Cardiac fibroblast (primary cell): ENCODE measurements at places on chromosomes 4 and X.

- no peak for DNase-seq
Measured at GRCh38 chrX:127030016-127030748, 210.7 kb downstream of the PRR32 start.

DNA sequence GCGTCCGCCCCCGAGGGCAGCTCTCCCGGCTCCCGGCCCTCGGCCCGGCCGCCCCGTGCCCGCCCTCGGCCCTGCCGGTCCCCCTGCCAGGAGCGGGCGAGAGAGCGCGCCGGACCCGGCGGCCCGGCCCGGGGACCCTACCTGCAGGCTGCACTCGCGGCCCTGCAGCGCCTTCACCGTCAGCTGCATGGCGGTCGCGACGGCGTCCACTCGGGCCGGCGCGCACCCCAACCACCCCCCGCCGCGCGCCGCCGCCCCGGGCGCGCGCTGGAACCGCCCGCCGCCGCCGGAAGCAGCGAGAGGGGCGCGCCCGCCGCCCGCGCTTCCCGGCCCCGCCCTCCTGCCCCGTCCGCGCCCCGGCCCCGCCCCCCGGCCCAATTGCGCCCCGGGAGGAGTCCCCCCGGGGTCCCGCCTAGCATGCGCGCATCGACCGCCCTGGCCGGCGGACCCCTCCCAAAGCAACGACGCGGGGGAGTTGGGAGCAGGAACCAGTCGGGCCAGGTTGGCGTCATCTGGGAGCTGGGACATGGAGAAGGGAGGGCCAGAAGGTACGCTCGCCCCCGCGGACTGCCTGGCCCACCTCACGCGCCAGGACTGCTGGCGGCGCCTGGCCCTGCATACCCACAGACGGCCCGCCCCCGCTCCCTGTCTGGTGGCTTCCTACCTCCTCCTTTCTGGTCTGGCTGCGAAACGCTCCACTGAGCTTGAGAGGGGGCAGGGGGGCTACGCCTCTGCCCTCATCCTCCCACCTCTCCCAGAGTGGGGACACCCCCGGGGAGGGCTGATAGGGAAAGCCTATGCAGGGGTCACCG, at the start of gene UBL4A:
Gene UBL4A (minus strand): TSS at position 220 of the 812 bp plus-strand sequence. CDS start 31 bp downstream, at position 189.
- peak; percentile 36 for DNase-seq

- DNase-seq, result peak; percentile 56
Measured at GRCh38 chrX:39869846-39870601, 227.7 kb downstream of the BCOR start.

DNA sequence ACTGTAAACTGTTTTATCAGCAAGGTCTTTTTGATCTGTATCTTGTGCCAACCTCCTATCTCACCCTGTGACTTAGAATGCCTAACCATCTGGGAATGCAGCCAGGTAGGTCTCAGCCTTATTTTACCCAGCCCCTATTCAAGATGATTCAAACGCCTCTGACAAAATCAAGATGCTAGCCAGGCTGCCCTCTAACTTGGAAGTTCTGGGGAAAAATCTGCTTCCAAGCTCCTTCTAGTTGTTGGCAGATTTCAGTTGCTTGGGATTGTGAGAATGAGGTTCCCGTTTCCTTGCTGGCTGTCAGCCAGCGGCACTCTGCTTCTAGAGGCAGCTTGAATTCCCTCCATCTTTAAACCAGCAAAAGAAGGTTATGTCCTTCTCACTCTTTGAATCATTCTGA, 34.7 kb downstream of the LUZP4 start:
- DNase-seq, result no peak

DNA sequence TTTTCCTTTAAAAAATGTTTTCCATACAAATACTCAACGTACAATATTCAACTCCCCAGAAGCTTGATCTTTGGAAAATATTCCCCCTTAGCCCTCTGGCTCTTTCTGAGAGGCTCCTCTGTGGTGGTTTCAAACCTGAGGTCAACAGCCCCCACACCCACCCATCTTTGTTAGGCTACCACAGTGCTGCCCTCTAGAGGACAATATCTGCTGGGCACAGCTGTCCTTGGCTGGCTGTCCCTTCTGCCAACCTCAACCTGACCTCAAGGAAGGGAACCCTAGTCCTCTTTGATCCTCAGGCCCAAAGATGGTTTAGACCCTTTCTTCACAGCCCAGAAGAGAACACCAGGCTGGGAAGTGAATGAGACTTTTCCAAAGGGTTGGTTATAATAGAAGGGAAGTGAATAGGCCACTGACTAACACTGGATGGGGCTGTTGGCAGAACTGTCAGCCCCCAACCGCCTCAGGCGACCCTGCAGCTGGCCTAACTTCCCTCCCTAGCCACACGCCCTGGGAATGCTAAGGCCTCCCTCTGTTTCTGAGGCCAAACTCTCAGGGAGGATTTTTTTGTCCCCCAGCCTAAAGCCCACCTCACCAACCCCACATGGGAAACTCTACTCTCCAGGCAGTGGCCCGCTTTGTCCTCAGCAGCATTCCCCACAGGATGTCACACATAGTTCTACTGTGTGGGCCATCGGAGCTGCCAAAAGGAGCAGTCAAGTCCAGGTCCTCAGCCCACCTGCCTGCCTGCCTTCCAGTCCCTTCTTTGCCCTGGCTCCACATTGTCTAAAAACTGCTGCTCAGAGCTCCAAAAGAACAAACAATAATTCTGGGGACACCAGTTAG, 34.3 kb downstream of the NYX start:
- DNase-seq, result peak; percentile 26

DNA sequence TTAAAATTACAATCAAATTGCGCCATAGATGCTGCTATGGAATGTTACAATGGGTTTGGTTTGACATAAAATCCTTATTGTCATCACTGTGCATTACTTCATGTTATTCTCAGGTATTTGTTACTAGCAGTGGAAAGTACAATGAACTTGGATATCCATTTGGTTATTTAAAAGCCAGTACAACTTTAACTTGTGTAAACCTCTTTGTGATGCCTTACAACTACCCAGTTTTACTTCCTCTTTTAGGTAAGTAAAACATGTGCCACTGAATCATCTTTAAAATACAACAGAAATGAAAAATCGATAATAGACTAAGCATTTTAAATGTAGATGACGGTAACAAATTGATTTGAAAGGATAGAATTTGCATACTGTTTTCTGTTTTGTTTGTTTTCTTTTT, 35.6 kb downstream of the INTS6L start:
- no peak for DNase-seq

DNA sequence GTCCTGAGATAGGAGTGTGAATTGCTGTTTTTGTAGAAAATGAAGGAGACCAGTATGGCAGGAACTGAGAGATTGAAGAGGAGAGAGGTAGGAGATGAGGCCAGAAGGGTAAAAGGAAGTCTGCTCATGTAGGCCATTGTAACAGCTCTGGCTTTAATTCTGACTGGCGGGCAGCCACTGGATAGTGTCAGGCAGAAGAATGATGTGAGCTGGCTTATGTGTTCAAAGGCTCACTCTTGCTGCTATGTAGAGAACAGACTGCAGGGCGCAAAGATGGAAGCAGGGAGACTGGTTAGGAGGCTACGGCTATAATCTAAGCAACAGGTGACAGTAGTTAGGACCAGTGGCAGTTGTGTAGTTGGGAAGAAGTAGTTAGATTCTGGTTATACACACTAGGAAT, 160.2 kb upstream of the FGF13 start:
- DNase-seq, result no peak

- no peak for DNase-seq
Measured at GRCh38 chr4:76952071-76952470, 2.5 kb downstream of the SEPTIN11 start.

DNA sequence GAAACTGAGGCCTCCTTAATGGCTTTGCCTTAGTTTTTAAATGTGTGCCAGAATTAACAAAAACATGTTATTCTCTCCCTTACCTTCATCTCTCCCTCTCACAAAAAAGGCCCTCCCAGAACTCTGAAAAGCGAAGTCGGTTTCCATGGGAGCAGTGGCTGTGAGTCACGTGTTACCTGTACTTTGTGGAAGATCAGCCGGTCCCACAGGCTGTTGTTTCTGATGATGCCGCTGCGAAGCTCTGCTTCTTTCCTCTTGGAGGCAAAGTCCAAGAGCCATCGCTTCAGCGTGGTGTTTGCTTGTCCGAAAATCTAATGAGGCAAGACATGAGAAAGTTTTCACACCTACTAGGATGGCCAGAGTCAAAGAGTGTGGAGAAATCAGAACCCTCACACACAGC, 32.5 kb upstream of the CENPU start:
- no peak for DNase-seq

- no peak for DNase-seq
Measured at GRCh38 chr4:159496248-159496647, 393.4 kb downstream of the RAPGEF2 start.

DNA sequence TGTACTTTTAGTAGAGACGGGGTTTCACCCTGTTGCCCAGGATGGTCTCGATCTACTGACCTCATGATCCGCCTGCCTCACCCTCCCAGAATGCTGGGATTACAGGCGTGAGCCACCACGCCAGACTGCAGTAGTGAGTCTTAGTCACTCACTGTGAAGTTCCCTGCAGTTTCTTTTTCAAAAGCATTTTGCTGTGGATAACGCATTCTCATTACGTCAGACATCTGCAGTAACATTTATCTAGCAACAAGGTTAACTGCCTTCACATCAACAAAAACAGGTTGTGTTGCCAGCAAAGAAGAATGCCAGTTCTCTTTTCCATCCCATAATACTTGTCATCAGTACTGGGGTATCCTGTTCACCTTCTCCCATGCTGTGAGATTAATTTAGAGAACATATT, 164.6 kb downstream of the DHRSX start:
- no peak for DNase-seq

DNA sequence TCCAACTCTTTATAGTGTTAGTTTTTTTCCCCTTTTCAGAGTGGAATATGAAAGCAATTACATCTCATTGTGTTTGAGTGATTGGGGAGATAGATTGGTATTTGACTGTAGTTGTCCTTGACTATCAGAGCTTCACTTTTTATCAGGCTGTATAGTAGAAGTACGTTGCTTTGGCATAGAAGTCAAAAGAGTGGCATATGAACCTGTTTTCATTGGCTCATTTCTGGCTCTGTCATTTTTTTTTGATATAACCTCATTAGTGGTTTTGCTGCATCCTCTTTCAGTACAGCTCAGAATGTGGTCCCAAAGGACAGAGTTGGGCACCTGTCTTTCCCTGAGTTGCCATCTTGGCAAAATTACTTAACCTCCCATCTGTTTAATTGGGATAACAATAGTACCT, 1.4 kb downstream of the TMA16 start:
- DNase-seq, result no peak

DNA sequence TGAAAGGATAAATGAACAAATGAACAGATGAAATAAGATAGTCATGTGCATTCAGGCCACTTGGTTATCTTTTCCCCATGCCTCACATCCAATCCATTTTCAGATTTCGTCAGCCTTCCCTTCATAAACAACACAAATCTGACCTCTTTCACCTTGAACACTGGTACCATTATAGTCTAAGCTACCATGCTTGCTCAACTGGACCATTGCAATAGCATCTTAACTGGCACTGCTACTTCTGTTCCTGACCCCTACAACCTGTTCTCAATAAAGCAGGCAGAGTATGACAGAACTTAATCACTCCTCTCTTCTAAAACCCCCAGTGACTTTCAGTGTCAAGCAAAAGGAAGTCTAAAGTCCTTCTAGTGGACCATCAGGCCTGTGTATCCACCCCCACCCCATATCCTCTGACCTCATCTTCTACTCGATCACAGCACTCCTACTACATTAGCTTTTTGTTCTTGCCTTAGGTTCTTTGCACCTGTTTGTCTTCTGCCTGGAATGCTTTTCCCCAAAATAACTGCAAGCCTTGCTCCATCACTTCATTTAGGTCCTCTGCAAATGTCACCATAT, 40.7 kb downstream of the LARP7 start:
- no peak for DNase-seq

- peak; percentile 54 for DNase-seq
Measured at GRCh38 chr4:147408189-147408588, 72.7 kb upstream of the EDNRA start.

- DNase-seq, result peak; percentile 68
Measured at GRCh38 chr4:84719115-84719514, 136.2 kb downstream of the CDS1 start.
